Activated T-helper 1 cell treated with anti-CD3 and anti-CD28 coated beads, Interleukin-12 subunit alpha, Interleukin-12 subunit beta, Interleukin-2, Interleukin-4 antibody, amounts not matched to agents 30 ng/mL and 10 ng/mL and 1 ng/mL, durations not matched to agents 14 hours and 24 hours and 36 hours (primary cell): ENCODE measurements at places on chromosomes 3 and 15. TPM values are rescaled to one million over a fixed set of nuclear protein-coding genes. Genes with fewer than 3 reads are reported as not detected.

CGNL1 gene
- total RNA-seq = not detected in 2 replicates

ALG1L2 gene
- total RNA-seq = not detected in 2 replicates

DNA sequence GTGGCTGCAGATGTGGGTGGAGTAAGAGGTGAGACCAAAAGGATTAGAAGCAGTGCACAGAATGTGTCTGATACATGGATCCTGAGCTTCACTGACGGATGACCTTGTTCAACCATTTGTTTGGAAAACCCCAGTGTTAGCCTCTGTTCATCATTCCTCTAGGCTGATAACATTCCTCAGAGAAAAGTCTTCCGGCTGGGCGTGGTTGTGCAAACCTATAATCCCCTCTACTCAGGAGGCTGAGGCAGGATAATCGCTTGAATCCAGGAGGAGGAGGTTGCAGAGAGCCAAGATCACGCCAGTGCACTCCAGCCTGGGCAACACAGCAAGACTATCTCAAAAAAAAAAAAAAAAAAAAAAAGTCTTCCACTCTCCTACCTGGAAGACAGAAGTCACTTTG is 23.1 kb upstream of the CHD2 start:
- DNase-seq = no peak

GABRG3 gene
- not detected in 2 replicates for total RNA-seq

- no peak for DNase-seq
Observed at GRCh38 chr3:144128108-144128892, 156.7 kb downstream of the DIPK2A start.

DNA sequence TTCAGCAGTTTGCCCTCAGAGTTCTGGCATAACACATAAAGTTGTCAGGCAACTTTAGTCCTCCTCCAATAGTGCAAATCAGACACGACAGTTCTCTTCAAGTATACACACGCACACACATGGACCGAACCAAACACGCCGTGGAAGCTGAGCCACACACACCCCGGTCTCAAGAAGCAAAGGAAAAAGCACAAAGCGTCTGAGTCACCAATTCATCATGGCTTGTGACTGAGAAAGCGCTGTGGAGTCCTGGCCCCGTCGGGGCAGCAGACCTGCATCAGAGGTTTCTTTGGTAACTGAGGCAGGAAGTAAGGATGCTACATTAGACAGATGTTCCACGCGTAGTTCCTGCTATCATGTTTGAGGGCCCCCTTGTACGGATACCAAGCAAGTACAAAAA is 85.7 kb downstream of the VGLL4 start:
- DNase-seq = no peak

CPEB1 gene
- total RNA-seq = not detected in 2 replicates

GRCh38 chr3:111911446-111911845 is 52.4 kb downstream of the PHLDB2 start:
- no peak for DNase-seq

TP63 gene
- 0.51 and 0.67 TPM in 2 replicates for total RNA-seq
